Activated naive CD8-positive, alpha-beta T cell treated with anti-CD3 and anti-CD28 coated beads, Interleukin-2, amount 50 U/mL, for 24 hours (primary cell): ENCODE measurements at places on chromosomes 11 and 22.

DNA sequence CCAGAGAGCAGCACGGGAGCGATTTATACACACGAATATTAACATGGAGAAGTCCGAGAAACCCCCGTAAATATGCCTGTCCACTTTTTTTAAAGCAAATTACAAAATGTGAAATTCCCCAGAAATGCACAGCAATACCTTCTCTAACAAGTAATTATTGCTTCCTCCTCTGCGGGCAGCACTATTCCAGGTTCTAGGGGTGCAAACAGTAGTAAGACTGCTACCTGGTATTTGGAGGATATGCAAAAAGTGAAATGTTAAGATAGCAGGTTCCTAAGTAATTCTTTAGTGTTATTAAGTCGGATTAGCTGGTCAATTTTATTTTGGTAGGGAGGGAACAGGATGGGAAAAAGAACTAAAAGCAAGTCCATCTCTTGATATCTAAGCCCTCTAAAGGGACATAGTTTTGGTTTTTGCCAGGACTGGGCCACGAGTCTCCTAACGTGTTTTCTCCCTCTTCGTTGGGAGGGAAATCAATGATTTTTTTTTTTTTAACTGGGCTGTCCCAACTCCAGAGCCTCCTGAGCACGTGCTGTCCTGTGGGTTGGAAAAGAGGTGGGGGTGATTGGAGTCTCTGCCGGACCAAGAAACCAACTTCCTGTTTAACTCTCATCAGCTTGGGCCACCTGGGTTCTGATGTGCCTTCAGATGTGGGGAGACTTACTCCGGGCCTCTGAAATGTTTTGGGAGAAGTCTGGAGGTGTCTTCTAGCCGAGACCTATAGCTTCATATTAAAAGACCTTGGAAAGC lies 1.7 kb upstream of the XBP1 start:
- no peak for DNase-seq

DNA sequence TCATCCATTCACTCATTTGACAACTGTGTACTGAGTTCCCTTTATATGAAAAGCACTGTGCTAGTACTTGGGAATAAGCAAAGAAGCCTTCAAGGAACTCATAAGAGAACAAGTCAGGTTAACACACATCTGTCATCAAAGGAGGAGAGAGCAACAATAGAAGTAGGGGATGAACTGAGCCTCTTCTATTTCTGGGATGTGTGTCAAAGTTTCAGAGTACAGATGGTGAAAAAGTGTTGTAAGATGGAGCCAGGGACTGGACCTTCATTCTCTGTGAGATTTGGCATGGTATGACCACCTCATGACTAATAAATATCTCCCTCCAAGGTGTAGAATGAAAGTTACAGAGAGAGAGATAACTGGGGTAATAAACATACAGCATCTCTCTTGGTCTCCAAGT lies 349.8 kb upstream of the PLET1 start:
- no peak for DNase-seq

- no peak for DNase-seq
These were observed 26.2 kb downstream of the SHISA8 start for GRCh38 chr22:41888627-41889200.

- DNase-seq = no peak
These were observed 83.4 kb downstream of the MRTFA start for GRCh38 chr22:40553014-40553554.

DNA sequence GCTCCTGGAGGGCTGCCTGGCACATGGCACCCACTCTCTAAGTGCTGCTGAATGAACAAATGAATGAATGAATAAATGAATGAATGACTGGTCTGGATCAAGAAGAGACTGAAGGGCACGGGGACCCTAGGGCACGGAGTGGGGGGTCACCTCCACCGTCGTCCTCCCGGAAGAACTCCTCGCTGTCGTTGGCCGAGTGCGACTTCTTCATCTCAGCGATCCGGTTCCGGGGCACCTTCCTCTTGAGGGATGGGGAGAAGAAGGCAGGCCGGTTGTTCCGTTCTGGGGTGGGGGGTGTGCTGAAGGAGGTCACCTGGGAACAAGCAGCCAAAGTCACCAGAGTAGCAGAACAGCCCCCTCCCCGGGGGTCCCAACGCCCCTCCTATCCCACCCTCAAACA lies 36.0 kb downstream of the NUP50 start:
- DNase-seq = no peak

DNA sequence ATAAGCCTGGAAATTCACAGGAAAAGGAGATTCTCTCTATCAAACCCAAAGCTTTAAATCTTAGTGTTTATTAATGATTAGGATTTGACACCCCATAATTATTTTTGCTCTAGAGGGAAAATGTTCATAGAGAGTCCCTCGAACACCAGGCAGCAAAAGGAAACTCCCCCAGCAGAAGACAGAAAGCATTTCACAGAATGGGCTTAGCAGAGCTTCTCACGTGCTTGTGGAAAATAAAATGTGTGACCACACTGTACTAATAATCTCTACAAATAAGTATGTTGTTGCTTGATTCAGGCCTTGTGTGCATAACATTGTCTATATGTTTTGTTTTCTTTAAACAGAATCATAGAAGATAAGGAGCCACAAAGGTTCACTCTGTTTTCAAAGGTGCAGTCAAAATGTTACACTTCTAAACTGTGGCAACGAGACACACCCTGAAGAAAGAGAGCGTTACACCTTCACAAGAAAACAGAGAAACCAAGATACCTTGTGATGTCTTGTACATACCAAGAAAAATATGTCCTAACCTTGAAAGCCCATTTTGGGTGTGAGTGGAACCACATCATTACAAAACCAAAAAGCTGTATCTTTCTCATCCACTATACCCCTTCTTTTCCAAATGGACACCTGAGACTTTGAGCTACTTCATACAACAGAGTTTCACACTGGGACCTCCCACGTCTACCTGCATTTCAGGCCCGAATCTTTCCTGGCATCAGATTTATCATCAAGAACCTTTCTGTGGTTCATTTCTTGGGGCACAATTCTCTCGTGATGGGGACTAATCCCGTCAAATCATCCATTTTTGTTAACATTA lies 282.5 kb downstream of the ETS1 start:
- DNase-seq = no peak

- no peak for DNase-seq
These were observed 51.8 kb downstream of the BTG4 start for GRCh38 chr11:111460340-111460739.

DNA sequence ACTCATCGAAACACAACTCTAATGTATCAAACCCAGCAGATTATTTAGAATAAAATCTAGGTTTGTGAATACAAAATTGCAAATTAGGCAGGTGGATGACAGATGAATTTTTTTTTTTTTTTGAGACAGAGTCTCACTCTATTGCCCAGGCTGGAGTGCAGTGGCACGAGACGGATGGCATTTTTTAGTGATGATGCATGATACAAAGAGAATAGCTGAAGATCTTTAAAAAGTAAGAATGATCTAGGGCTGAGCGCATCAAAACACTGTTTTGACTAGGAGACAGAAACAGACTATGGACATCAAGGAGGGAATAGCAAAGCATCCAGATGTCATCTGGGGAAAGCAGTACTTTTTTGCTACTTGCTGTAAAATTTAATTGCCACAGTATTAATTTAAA lies 63.8 kb downstream of the IMMP1L start:
- DNase-seq = no peak

DNA sequence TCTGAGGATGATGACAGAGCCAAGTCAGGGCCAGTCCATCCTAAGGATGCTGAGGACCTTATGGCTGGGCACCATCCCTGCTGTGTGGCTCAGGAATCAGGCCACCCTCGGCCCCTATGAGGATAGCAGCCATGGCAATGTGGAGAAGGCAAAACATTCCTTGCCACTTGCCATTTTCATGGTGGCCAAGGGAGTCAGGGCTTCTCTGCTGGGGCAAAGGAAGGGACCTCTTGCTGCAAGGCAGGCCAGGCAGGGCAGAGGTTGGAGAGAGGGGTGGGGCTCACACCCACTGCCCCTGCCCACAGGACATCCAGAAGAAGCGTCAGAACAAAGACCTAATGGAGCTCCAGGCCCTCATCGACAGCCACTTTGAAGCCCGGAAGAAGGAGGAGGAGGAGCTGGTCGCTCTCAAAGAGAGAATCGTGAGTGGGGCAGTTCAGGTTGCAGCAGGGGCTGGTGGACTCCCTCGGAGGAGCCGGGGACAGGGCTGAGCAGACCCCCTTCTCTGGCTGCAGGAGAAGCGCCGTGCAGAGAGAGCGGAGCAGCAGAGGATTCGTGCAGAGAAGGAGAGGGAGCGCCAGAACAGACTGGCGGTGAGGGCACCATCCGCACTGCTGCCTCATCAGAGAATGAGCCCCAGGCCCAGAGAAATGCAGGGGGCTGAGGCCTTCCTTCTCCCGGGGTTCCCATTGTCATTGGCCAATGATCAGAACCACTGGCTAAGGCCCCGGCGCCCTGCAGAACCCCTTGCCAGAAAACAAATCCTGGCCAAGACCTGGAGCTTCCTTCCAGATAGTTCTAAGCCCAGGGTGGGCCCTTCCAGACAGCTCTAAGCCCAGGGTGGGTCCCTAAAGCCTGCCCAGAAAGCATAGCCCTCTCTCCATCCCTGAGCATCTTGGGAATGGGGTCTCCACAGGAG lies 13.5 kb upstream of the MRPL23 start:
- no peak for DNase-seq

DNA sequence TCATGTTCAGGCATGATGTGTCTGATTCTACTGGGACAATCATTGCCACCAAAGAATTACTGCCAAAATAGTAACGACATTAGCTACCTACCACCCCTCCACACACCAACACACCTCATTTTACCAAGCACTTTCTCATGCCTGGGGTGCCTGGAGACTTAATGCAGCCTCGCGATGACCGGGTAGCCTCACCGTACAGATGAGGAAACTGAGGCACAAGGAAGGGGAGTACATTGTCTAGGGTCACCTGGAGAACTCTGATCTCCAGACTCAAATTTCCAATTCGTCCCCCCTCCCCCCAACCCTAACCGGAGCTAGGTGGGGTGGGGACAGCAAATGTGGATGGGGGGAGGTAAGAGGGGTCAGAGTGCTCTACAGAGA lies 2.7 kb upstream of the RTN4RL2 start:
- DNase-seq = no peak

GRCh38 chr22:19524170-19525115 lies at the start of gene CLDN5:
Gene CLDN5 (minus strand): TSS chr22:19524410. CDS start chr22:19524255, 155 bp downstream.
- no peak for DNase-seq

DNA sequence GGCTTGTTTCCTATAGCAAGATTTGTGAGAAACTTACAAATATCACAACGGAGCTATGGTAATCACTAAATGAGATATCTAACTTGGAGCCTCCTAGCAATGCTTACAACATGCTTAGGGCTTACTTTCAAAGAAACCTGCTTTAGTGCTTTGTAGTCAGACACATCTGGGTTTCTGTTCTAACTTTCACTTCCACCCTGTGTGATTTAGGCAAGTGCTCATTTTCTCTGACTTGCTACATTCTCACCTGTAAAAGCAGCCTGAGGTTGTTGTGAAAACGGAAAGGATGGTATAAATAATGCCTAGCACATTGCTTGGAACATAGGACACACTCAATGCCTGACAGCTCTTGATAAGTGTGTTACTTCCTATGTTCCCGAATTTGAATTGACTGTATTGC lies 45.6 kb downstream of the LRRC4C start:
- no peak for DNase-seq

DNA sequence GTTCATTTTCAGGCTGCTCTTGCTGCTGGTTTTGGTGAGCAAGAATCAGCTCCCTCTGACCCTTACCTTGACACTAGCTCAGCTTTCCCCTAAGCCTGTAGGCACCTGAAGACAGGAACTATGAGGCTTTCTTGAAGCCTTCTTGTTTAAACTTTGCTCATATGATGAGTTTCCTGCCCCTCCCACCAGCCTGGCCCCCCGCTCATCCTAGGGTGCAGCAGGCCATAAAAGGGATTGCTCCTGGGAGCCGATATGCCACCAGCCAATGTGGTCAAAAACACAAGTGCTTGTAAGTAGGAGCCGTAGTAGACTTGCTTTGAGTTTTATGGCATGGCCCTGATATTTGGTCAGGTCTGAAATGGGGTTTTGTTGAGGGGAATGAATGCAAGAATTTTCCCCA lies 164.7 kb downstream of the DSCAML1 start:
- DNase-seq = no peak

- DNase-seq = no peak
These were observed 419.8 kb upstream of the LRRC4C start for GRCh38 chr11:41879214-41879613.

DNA sequence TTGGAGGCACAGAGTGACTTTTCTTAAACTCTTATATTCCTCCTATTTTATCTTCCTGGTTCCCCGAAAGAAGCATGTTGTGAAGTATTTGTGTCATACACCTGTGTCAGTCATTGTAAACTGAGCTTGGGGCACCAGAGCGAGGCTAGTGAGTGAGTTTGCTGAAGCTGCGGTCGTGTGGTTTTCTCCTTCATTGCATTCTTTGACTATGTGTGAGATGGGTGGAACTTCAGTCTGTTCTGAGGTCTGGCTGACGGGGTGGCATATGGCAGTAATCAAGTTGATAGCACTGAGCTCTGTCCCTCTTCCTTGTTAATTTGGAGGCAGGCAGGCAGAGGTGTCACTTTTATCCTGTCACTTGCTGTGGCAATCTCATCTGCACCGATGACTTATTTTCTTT lies 4.2 kb downstream of the VPS26B start:
- DNase-seq = peak; percentile 34

DNA sequence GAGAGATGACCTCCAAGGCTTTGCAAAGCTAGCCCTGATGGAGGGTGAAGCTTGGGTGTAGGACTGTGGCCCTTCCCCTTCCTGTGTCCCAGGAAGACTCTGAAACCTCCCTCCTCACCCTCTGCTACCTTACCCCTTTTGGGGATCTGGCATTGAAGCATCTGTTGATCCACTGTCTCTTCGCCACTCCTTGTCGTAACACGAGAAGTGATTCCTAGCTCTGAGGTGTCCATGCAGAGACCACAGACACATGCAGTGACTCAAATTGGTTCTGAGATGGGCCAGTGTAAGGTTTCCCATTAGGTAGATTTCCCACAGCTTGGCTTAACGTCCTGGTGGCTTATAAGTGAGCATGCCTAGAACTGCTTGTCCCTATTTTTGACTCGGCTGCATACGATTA lies 101.4 kb downstream of the ZBTB16 start:
- DNase-seq = no peak

- no peak for DNase-seq
These were observed 2.3 kb downstream of the RHOG start for GRCh38 chr11:3838504-3838903.

- DNase-seq = no peak
These were observed 100.6 kb downstream of the MORC2 start for GRCh38 chr22:30867746-30868662.

DNA sequence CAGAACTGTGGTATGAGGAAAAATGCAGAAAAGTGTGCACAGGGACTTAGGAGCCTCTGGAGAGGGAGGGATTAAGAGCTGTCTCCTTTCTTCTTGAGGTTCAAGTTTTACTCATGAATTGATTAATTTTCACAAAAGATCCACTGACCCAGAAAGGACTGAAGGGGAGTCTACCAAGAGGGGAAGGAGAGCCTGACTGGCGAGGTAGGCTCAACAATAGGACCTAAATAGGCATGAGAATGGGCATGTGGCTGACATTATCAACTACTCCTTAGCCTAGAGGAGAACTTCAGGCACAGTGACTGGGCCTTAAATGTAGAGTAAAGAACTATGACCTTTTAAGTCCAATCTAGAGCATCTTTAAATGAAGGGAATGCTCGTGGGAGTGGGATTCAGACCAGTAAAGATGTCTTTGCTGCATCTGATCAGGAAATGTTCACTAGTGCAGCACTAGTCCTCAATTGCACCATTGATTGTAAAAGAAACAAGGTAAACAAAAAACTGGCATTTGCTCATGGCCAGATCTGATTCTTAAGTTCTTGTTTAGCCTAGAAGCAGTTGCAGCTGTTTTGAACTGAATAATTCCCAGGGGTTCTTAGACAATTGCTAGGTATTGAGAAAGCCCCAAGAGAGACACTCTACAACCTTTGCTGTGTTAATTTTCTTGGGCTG lies 135.6 kb downstream of the RAB38 start:
- no peak for DNase-seq
